ENCODE measurements at places on chromosomes 16 and 17. TPM values are rescaled to one million over a fixed set of nuclear protein-coding genes. Genes with fewer than 3 reads are reported as not detected.

GRCh38 chr16:47143677-47144558 is at the start of gene NETO2:
Gene NETO2, minus strand, starts transcription at chr16:47143945. Its CDS starts 333 bp downstream, at chr16:47143612.
- peaks cover 33% of the 10 kb centered on the region for H3K27me3 ChIP-seq
- H3K4me3 ChIP-seq, result peak within 1 kb of the TSS; percentile 68
- H3K36me3 ChIP-seq, result no peaks in the 10 kb centered on the region

DNA sequence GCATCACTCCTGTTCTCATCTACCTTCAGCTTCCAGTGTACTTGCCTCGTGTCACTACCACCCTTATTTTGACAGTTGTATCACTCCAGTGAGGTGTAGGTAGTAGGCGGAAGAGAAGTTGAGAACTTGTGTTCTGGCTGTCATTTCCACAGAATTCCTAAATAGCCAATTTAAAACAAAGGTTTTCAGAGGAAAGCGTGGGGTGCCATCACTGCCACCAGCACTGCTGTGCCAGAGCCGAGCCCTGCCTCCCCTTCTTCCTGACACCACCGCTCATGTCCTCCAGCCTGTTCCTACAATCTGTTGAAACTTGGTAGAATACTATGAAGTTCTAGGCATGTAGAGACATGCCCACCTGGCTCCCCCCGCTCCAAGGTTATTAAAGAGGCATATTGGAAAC is 215.8 kb downstream of the TANC2 start:
- DNase-seq, result no peak
- no peaks in the 10 kb centered on the region for H3K4me1 ChIP-seq
- H3K36me3 ChIP-seq, result no peaks in the 10 kb centered on the region
- no peak overlapping the region for H3K27ac ChIP-seq
- no peak overlapping the region for H3K4me3 ChIP-seq

GRCh38 chr17:35898283-35899070 is 18.3 kb upstream of the CCL5 start:
- peaks cover 21% of the 10 kb centered on the region for H3K36me3 ChIP-seq
- peak overlapping the region; percentile 43 for H3K4me3 ChIP-seq
- H3K27me3 ChIP-seq, result no peaks in the 10 kb centered on the region
- peak overlapping the region; percentile 77 for H3K27ac ChIP-seq
- peaks cover 84% of the 10 kb centered on the region for H3K4me1 ChIP-seq
- peak; percentile 78 for DNase-seq

GRCh38 chr16:68116256-68116867 is 31.2 kb downstream of the NFATC3 start:
- DNase-seq, result no peak
- no peak overlapping the region for H3K4me3 ChIP-seq
- no peaks in the 10 kb centered on the region for H3K27me3 ChIP-seq
- no peak overlapping the region for H3K27ac ChIP-seq
- H3K4me1 ChIP-seq, result peaks cover 81% of the 10 kb centered on the region

DNA sequence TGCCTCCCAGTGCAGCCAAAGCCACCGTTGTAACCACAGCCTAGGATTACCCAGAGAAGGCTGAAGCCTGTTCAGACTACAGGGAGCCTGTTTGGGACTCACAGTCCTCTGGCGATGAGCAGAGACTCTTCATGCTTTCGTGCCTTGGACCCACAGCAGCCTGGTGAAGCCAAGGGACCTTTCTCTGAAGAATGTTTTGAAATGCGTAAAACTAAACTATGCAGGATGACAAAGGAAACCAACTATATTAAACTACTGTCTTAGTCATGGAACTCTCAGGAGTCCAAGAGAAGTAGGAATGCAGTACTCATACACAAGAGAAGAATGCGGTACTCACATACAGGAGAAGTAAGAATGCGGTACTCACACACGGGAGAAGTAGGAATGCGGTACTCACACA is 20.9 kb downstream of the ABR start:
- H3K27ac ChIP-seq, result no peak overlapping the region
- no peak for DNase-seq
- no peaks in the 10 kb centered on the region for H3K27me3 ChIP-seq
- H3K4me3 ChIP-seq, result no peak overlapping the region
- H3K36me3 ChIP-seq, result no peaks in the 10 kb centered on the region

DNA sequence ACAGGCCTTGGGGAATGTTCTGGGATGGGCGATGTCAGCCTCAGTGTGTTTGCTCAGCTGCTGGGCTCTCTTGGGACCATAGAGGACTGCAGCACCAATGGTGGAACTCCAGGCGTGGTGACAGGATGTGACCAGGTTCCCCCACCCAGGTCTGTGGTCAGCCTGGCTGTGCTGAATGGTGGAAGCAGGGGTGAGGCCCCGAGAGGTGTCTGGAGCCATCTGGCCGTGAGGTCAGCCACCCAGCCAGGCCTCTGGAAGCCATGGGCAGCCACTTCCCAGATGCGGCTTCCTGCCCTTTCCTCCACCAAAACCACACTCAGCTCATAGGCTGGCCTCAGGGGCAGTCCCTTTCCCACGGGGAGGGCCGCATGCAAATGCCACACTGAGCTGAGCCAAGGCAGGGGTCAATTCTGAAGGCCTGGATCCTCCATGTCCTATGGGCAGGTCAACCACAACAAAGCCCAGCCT is 7.8 kb upstream of the MAPK7 start:
- peak overlapping the region; percentile 75 for H3K4me3 ChIP-seq
- H3K27ac ChIP-seq, result peak overlapping the region; percentile 86
- peaks cover 53% of the 10 kb centered on the region for H3K4me1 ChIP-seq
- peaks cover 13% of the 10 kb centered on the region for H3K27me3 ChIP-seq

GRCh38 chr17:3986270-3986938 is 22.2 kb upstream of the ATP2A3 start:
- H3K4me1 ChIP-seq, result peaks cover 20% of the 10 kb centered on the region
- DNase-seq, result no peak
- no peaks in the 10 kb centered on the region for H3K36me3 ChIP-seq
- no peak overlapping the region for H3K27ac ChIP-seq

PIGW gene
- total RNA-seq, result 11.7 TPM

AMFR gene
- total RNA-seq, result 47.5 TPM

C16orf96 gene
- total RNA-seq, result 0.13 TPM

CCL3 gene
- 5.1 TPM for total RNA-seq

ALOXE3 gene
- total RNA-seq, result not detected

CCR7 gene
- total RNA-seq, result 171 TPM

SPATA22 gene
- total RNA-seq, result not detected

KIF18B gene
- 113 TPM for total RNA-seq

ABCC12 gene
- total RNA-seq, result not detected

CSH2 gene
- not detected for total RNA-seq
